ENCODE measurements at places on chromosomes 1 and 21.

- DNase-seq: no peak
Measured at GRCh38 chr1:177137814-177138213, 26.7 kb downstream of the ASTN1 start.

- DNase-seq: peak; percentile 28
Measured at GRCh38 chr1:160579216-160579701, at the start of gene CD84. CD84 (minus strand) TSS chr1:160579496; CDS start chr1:160579437, 59 bp downstream.

- no peak for DNase-seq
Measured at GRCh38 chr1:167328306-167328815, 107.7 kb downstream of the POU2F1 start.

- DNase-seq: no peak
Measured at GRCh38 chr1:62187548-62187947, 7.1 kb upstream of the L1TD1 start.

- DNase-seq: no peak
Measured at GRCh38 chr1:202812176-202813026, 1.6 kb downstream of the PCAT6 start.

- no peak for DNase-seq
Measured at GRCh38 chr1:101128846-101129245, 103.3 kb upstream of the DPH5 start.

DNA sequence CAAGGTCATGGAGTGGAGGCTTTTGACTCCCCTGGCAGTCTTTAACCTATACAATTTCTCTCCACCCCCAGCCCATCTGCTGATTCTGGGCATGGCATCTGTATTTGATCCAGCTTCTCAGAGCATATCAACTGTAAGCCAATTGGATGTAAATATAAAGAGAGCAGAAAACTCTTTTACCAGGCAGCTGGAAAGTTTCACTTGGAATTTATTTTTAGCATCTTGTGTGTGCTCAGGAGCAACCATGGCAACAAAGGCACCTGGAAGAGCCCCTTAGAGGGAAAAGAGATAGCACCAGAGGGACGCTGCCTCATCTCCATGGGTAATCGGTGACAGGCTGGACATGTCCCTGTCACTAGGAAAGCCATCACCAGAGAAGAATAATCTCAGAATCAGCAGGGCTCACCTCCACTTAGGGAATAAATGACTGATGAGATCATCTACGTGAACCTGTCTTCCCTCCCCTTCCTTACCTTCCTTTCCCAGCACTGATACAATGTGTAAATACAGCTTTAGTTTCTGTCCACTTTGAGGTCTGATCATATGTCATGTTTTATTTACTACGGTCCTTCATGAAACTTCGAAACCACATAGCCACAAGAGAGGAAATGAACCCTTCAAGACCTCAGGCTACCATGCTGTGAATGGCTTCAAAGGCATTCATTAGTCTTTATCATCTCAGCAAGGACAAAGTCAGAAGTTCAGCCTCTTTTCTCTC is 25.3 kb upstream of the SIPA1L2 start:
- DNase-seq: no peak

GRCh38 chr1:146049436-146049835 is 27.9 kb upstream of the HJV start:
- no peak for DNase-seq

- no peak for DNase-seq
Measured at GRCh38 chr1:219697682-219698081, 84.8 kb upstream of the ZC3H11B start.

- DNase-seq: no peak
Measured at GRCh38 chr1:89596698-89597097, 36.2 kb upstream of the LRRC8C start.

DNA sequence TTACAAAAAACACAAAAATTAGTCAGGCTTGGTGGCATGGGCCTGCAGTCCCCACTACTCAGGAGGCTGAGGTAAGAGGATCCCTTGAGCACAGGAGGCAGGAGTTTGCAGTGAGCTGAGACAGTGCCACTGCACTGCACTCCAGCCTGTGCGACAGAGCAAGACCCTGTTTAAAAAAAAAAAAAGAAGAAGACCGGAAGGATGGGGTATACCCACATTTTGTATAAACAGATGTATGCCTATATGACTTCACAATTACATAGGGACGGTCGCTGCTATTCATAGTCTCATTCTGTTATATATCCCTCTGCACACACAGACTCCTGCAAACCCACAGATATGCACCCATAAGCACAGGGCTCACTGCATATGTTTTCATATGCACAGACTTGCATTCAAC is 12.7 kb downstream of the LCK start:
- no peak for DNase-seq

DNA sequence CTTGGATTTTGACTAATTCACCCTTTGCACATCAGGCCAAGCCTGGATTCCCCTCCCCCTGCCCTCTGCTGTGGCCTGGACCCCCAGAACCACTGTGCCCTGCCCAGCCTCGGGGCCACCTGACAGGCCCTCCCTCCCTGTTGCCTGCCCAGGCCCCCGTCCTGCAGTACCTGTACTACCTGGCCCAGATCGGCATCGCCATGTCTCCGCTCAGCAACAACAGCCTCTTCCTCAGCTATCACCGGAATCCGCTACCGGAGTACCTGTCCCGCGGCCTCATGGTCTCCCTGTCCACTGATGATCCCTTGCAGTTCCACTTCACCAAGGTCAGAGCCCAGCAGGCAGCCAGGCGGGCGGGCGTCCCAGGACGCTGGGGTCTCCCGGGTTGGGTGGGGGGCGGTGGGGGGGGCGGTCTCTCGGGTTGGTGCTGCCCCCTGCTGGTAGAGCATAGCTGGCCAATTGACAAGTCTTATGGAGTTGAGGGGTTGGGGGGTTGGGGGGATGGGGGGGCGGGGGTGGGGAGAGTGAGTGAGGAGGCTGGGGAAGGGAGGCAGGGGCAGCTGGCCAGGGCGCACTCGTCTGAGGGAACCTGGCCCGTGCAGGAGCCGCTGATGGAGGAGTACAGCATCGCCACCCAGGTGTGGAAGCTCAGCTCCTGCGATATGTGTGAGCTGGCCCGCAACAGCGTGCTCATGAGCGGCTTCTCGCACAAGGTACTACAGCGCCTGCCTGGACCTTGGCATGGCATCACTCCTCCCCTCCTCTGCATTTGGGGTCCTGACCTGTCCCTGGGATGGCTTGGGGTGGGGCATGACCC is 10.7 kb downstream of the AMPD2 start:
- DNase-seq: no peak

- DNase-seq: no peak
Measured at GRCh38 chr1:33319949-33320618, 814 bp downstream of the A3GALT2 start.

DNA sequence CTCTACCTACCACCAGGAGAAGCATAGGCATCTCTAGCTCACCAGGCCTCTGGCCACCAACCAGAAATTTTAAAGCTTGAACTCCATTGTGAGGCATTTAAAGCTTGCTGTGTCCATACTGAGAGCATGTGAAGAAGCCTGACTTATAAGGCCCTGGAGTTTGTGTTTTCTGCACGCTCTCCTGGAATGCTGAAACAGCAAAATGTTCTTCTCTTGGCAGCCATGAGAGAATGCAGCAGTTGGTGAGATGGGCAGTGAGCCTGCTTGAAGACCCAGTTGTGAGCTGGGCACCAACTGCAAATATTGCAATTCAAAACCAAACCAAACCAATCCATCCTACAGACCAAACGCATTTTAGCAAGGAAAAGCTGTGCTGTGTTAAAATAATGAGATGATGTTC is 170.0 kb upstream of the IVNS1ABP start:
- DNase-seq: no peak

DNA sequence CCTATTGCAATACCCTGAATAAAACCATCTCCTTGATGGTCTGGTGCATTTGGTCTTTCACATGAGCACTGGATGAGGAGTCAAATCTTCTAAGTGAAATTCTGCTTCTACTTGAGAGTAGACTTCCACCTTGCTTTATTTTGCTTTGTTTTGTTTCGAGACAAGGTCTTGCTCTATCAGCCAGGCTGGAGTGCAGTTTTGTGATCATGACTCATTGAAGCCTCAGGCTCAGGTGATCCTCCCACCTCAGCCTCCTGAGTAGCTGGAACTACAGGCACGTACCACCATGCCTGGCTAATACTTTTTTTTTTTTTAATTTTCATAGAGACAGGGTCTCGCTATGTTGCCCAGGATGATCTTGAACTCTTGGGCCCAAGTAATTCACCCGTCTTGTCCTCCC is 65.8 kb upstream of the F3 start:
- DNase-seq: no peak

DNA sequence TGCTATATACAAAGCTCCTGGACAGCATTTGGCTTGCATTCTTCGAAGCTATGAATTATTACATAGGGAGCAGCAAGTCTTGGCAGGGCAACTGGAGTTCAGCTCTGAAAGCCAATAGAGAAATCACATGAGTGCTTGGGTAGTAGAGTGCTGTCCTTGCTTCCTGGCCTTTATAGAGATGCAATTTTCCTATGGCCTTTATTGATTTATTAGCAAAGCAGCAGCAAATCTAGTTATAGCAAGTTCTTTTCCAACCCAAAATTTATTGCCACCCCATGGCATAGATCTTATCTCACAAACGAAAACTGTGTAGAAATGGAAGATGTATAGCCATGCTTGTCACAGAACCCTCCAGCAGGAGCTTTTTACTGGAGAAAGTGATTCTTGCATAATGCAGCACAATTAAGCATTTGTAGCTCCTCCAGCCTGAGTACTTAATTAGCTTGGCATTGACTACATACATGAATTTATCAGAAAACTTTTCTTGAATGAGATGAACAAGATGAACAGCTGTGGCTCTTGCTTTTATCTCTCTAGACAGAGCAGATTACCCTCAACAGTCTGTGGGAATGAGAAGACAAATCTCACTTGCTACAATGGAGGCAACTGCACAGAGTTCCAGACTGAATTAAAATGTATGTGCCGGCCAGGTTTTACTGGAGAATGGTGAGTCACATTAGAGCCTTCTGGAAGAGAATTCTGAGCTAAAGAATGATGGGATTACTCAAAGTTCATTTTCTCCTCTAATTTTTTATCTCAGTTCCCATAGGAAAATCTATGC is 170.1 kb downstream of the CRB1 start:
- DNase-seq: no peak

DNA sequence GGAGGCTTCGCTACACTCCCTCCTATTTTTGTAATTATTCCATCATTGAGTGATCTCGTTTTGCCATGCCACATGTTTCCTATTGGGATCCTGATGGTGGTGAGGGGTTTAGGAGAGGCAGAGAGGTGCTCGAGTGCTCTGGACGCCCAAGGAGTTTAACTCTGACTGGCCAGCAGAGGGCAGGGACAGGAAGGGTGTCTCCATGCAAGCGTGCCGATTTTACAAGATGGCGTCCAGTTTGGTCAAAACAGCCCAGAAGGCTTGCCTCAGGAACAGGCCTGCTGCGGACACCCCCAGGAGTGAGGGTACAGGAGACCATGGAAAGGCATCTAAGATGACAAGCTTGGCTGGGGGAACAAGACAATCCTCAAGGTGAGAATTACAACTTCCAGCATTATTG is 33.8 kb upstream of the KCNE2 start:
- DNase-seq: no peak

DNA sequence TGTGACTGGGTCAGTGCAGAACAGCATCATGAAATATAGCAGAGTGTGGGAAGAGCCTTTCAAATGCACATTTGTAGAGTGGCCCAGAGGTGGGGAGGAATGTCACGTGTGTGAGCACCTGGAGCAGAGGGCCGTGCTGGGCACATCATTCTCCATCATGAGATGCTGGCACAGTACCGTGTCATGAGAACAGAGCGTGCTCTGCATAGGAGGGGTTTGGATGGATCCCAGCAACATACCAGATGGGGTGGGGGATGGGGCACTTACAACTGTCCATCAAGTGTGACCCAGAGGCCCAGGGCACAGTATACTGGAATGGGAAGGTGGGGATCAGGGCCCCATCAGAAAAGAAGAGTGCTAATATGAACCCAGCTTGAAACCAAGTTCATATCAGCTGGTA is 182.0 kb downstream of the LMX1A start:
- no peak for DNase-seq

GRCh38 chr1:181151378-181152326 is 63.2 kb downstream of the IER5 start:
- DNase-seq: no peak

DNA sequence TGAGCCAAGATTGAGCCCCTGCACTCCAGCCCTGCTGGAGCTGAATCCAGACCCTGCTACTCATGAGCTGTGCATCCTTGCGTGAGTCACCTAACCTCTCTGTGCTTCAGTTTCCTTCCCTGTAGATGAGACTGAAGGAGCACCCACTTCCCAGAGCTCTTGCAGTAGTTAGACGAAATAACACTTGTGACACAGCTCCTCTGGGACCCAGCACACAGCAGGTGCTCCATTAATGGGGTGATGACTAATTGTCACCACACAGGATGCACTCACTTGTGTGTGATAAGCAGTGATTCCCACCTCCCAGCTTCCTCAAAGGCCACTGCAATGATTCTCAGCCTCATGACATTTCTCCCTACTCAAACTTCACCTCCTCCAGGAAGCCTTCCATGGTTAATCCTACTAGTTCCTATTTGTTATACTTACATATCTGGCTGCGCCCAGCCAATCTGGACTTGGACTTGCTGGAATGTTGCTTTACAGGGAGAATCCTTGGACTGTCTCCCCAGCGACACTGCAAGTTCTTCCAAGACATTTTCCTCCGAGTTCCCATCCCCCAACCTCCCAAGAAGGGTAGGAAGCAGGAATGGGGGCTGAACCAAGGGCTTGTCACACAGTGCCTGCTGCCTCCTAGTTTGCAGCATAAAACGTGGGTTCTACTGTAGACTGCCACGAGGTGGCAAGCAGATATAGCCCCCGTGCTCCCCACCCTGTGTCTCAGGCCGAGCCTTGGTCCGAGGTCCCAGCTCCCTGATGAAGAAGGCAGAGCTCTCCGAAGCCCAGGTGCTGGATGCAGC is 17.2 kb downstream of the DRAXIN start:
- no peak for DNase-seq

GRCh38 chr1:206419250-206419649 is 51.0 kb upstream of the IKBKE start:
- DNase-seq: no peak

- no peak for DNase-seq
Measured at GRCh38 chr1:187267827-187268226, 439.1 kb downstream of the PLA2G4A start.

DNA sequence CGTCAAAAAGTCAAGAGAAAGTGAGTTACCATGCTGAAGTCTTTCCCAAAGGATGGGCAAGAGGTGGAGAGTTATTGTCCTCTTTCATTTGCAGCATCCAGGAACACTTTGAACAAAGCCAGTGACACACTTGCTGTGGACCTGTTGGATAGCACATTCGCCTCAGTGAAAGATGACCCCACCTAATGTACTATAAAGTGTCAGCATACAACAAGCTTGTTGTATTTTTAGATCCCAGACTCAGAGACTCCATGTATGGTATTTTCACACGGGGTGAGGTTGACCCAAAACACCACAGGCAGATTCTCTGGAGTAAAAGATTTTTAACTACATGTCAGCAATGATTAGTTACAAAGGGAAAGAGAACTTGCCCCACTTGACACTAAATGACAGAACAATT is 273.8 kb downstream of the PTBP2 start:
- DNase-seq: no peak

- no peak for DNase-seq
Measured at GRCh38 chr1:227888404-227889046, 59.2 kb downstream of the WNT9A start.

- no peak for DNase-seq
Measured at GRCh38 chr21:35198565-35198964, 149.5 kb upstream of the RUNX1 start.

- no peak for DNase-seq
Measured at GRCh38 chr1:115712911-115713609, 55.5 kb downstream of the CASQ2 start.

GRCh38 chr1:11979028-11979850 is 1.0 kb upstream of the MFN2 start:
- no peak for DNase-seq

GRCh38 chr1:156961709-156962108 is 41.3 kb downstream of the LRRC71 start:
- DNase-seq: peak; percentile 5

Data from Kasumi-1 (cell line).